ENCODE measurements at places on chromosomes 3 and 15. TPM values are rescaled to one million over a fixed set of nuclear protein-coding genes. Genes with fewer than 3 reads are reported as not detected.

NMNAT3 gene
- total RNA-seq, result 0.28 TPM

CPLX3 gene
- total RNA-seq, result not detected

CHRFAM7A gene
- total RNA-seq, result 0.14 TPM

FBXL2 gene
- 9.8 TPM for total RNA-seq

MAP3K13 gene
- total RNA-seq, result 11.9 TPM

AZI2 gene
- 193 TPM for total RNA-seq

SELENOS gene
- 72.7 TPM for total RNA-seq

RETNLB gene
- not detected for total RNA-seq

AGTR1 gene
- total RNA-seq, result 2.9 TPM

SLC2A2 gene
- total RNA-seq, result 0.09 TPM

DNAJC17 gene
- 14.1 TPM for total RNA-seq

GOLGA8G gene
- total RNA-seq, result under 0.01 TPM

CFAP91 gene
- total RNA-seq, result 0.18 TPM

KCNMB2 gene
- total RNA-seq, result not detected

ZKSCAN7 gene
- 7.8 TPM for total RNA-seq

C3orf85 gene
- not detected for total RNA-seq

SNRPA1 gene
- total RNA-seq, result 8.0 TPM

IGSF10 gene
- total RNA-seq, result 6.1 TPM

CFAP100 gene
- total RNA-seq, result not detected

INSYN1 gene
- total RNA-seq, result 5.1 TPM

UBA7 gene
- 39.1 TPM for total RNA-seq

GLDN gene
- 75.1 TPM for total RNA-seq

NOX5 gene
- 0.09 TPM for total RNA-seq

PEX5L gene
- 0.28 TPM for total RNA-seq

CFAP20DC gene
- total RNA-seq, result 1.6 TPM

ROBO1 gene
- 98.5 TPM for total RNA-seq

LSAMP gene
- 11.6 TPM for total RNA-seq

GOLGA8S gene
- under 0.01 TPM for total RNA-seq

LRRIQ4 gene
- total RNA-seq, result not detected

PARP15 gene
- 0.14 TPM for total RNA-seq

IGF2BP2 gene
- 28.8 TPM for total RNA-seq

ROPN1B gene
- not detected for total RNA-seq
